ENCODE measurements at places on chromosomes 4 and X.

DNA sequence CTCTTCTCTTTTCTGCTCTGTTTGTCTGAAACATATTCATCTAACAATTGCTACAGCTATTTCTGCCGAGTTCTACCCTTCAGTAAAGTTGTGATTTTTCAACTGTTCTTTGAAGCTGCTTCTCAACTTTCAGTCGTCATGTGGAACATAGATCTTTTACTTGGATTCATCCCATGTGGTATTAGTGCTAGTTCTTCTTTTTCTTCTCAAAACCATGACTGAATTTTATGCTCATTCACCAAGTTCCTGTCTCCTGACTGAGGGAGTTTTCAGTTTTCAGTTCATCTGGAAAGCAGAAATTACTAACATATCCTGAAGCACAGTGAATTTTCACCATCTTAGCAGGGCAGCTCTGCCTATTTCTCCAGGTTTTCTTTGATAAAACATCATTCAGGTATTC is 12.1 kb downstream of the ACSL4 start:
- no peak for DNase-seq

- no peak for DNase-seq
These were observed 396.5 kb downstream of the DTHD1 start for GRCh38 chr4:36677874-36678273.

- no peak for DNase-seq
These were observed 66.9 kb downstream of the ARHGEF9 start for GRCh38 chrX:63718010-63718694.

DNA sequence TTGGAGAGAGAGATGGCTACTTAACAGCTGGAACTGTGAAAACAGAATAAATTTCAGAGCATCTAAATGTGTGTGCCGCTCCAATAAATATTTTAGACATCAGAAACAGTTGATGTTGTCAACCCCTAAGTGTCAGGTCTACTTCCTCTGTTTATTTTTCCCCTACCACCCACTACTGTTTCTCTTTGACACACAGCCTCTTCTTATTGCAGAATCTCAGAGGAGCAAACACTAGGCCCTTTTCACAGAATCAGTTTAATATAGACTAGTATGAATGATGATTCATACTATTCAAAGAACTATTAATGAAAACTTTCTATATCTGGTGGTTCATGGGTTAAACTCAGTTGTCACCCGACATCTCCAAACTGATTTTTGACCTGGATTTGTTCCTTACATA is 33.9 kb downstream of the NAA11 start:
- DNase-seq = no peak

- DNase-seq = peak; percentile 17
These were observed 19.7 kb downstream of the MAEA start for GRCh38 chr4:1309261-1310010.

GRCh38 chrX:19670854-19671620 is 155.7 kb upstream of the MAP3K15 start:
- no peak for DNase-seq

DNA sequence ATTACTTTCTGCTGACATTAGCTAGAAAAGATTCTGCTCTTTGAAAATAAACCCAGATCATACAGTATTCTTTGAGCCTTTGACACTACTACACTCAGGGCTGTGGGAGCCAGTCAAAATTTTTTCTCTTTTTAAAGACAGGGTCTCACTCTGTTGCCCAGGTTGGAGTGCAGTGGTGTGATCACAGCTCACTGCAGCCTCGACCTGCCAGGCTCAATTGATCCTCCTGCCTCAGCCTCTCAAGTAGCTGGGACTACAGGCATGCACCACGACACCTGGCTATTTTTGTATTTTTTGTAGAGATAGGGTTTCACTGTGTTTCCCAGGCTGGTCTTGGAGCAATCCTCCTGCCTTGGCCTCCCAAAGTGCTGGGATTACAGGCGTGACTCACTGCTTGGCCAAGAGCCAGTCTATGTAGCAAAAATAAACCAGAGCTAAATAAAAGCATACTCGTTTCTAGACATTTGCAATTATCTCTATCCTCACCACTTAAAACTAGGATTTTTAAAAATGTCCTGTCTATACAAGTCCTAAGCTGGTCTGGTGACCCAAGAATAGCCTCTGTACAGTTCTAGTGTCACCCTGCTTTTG is 43.2 kb downstream of the AKAP4 start:
- no peak for DNase-seq

DNA sequence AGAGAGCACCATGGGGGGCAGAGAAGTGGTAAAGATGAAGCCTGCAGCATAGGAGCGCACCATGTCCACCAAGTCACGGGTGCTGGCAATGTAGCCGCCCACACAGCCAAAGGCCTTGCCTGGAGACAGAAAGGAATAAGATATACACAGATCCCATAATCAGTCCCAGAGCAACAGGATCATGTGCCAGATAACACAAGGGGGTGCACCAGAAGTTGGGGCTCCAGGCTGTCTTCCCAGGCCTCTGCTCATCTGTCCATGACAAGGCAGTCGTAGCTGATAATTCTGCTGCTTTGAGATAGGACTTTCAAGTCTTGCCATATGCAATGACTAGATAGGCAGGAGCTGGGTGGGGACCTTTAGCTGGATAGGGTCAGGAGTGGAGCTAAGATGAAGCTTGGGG is 14.7 kb downstream of the APEX2 start:
- no peak for DNase-seq

- no peak for DNase-seq
These were observed 125.5 kb downstream of the OPHN1 start for GRCh38 chrX:68307769-68308168.

- DNase-seq = no peak
These were observed 51.7 kb upstream of the CLNK start for GRCh38 chr4:10736266-10736665.

DNA sequence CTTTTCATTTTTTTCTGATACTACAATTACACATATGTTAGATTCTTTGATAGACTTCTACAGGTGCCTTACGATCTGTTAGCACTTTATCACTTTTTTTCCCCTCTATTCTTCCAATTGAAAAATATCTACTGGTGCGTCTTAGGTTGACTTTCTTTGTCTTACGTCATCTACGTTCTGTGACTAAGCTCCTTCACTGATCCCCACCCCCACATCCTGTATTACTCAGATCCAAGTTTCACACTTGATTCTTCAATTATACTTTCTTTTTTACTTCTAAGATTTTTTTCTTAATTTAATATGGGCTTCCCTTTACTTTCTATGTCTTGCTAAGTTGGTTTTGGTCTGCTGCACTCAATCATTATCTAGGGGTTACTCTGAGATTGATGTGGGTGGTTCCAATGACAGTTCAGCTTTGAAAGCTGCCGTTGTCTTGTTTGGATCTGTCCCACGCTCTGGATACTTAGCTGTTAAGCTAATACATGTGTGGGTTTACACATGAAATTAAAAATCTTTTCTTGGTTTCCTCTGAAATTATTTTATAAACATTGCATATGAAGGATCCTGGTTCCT is 1321.1 kb downstream of the RAPGEF2 start:
- no peak for DNase-seq

- DNase-seq = no peak
These were observed 690.0 kb upstream of the HS3ST1 start for GRCh38 chr4:12118651-12119213.

DNA sequence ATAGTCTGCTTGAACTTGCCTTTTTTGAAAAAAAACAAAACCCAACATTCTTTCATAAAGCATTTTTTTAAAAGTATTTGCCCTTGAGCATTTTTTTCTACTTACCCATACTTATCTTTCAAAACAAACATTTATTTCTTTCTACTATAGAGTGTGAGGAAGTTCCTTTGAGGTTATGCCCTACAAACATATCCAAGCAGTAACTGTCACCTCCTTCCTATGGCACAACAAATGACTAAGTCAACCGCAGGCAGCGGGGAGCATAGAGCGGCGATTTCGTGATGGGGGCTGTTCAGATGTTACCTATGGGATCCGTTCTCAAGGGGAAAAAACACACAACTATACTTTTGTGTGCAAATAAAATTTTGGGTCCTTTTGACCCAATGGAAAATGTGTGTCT is 19.4 kb downstream of the SPRY1 start:
- peak; percentile 39 for DNase-seq

DNA sequence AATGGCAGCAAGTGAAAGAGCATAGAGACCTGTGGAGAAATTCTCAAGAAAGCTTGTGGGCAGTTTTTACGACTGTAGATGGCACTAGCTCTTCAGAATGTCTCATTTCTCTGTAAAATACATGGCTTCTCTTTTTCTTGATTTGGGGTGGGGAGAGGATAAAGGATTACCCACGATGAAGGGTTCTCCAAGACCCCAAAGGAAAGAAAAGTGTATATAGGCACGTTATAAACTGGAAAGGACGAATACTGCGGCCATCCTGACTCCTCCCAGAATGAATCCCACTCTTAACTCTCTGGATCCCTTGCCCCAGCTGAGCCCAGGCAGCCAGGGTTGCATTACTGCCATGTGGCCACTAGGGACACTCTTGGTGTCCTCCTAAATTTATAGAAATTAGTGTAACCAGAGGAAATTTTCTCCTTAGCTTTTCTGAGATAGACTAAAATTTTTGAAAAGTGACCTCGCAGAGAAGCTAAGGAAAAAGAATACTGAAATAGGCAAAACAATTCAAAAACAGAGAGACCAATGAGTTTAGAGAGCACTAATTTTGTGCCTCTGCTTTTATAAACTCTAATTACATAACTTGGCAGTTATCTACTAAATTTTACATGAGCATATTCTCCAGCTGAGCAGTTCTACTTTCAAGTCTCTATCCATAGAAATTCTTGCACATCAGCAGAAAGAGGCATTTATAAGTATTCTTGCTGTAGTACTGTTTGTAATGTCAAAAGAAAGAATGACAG is 37.8 kb upstream of the PCDH19 start:
- no peak for DNase-seq

GRCh38 chrX:32749070-32749469 is 462.3 kb downstream of the DMD start:
- DNase-seq = no peak

DNA sequence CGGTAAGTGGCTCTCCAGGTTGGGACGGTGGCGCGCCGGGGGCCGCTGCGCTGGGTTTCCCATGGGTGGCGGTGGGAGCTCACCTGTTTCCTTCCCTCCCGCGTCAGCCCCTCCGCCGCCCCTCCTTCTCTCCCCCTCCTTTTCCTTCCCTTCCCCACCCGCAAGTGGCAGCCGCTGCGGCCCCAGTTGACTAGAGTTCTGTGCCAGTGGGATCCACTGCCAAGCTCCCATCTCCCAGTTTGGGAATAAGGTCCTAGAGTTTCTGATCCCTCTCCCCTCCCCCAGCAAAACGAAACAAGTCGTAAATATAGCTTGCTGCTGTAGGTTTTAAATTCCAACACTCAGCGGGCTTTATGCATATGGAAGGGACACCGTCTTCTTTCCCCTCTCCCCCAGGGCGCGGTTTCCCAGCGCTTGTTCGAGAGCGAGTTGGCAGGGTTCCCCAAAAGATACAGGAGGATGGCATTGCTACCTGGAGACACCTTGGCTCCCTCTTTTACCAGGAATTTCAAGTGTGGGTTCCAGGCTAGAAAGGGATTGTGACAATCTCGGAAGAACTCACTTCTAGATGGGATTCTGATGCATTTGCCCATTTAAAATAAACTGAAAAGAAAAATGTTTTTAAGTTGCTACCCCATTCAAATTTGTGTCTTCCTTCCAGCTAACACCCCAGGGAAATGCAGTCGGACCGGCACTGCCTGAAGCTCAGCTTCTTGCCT is 1.2 kb downstream of the TLL1 start:
- no peak for DNase-seq

DNA sequence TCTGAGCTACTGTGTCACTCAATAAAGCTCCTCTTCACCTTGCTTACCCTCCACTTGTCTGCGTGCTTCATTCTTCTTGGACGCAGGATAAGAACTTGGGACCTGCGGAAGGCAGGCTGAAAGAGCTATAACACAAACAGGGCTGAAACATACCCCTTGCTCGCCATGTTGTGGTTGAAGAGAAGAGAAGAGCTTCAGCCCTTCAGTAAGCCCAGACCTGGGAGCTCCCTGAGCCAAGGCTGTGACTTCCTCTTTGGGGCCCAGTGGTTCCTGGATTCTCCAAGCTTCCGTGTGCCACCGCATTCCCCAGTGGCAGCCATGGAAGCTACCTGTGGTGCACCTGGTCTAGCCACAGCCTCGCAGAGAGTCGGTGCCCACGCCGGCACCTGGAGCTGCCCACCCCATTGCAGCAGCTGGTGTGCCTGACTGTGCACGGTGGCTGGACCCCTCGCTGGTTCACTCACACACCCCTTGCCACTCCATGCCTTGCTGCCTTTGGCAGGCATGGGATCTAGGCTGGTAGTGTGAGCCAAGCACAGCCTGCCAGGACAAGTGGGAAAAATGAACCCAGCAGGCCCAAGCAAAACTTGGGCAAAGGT is 160.6 kb downstream of the EVC2 start:
- no peak for DNase-seq

DNA sequence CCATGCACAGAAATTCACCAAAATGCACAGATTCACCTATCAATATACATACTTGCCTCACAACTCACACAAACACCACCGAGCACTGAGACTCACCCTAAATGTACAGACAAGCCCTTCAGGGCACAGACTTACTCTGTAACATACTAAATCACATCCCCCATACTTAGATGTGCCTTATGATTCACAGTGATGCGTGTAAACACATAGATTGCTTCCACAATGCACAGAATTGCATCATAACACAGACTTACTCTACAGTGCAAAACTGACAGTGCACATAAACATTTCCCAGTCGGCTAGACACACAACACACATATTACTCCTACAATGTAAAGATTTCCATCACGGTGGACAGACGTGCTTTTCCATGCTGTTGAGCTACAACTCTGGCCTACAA is 6.2 kb downstream of the LINC00632 start:
- DNase-seq = no peak

DNA sequence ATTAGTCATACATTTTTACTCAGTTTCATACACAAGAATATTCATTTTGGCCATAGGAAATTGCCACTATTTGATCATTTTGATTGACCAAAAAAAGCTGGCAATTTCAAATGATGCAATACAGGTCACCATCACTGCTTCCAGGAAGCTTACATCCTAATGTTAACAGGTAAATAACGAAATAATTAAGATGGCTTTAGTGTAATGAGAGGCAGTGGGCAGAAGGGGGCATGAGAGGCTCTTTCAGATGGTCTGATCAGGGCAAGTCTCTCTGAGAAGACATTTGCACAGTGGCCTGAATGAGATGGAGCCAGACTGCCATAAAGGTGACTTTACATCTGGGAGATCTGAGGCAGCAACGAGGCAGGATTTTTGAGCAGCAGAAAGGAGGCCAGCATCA is 170.7 kb downstream of the SLIT2 start:
- DNase-seq = peak; percentile 9

DNA sequence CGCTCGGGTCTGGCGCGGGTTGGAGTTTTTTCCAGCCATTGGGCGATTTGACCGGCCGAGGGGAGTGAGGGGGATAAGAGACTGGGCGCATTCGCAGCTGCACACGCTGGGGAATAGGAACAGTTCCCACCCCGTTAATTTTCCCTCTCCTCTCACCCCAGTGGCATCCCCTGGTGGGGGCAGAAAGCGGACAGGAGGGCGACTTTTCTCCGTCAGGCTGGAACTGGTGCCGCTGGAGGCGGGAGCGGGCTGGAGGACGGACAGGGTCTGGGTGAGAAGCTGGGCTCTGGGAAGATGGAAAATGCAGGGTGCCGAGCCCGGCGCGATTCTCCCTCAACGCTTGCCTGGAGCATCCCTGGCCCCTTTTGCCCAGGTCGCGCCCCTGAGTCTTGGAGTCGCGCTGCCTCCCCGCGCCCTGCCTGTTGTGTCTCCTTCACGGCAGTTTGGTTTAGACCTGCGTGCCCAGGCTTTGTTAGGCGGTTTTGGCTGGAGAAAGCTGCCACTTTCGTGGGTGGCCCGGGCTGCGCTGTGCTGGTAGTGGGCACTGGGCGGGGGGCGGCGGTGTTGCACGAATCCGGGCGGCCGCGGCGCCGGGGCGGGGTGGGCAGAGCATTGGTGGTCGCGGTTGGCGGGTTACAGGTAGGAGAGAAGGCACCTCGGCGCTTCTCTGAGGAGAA is 2.0 kb downstream of the ADGRL3 start:
- no peak for DNase-seq

All from stimulated activated CD4-positive, alpha-beta T cell treated with anti-CD3 and anti-CD28 coated beads, Interleukin-2, amount 100 ng/mL, for 4 hours (primary cell).